ENCODE measurements at places on chromosomes 7 and 10.

DNA sequence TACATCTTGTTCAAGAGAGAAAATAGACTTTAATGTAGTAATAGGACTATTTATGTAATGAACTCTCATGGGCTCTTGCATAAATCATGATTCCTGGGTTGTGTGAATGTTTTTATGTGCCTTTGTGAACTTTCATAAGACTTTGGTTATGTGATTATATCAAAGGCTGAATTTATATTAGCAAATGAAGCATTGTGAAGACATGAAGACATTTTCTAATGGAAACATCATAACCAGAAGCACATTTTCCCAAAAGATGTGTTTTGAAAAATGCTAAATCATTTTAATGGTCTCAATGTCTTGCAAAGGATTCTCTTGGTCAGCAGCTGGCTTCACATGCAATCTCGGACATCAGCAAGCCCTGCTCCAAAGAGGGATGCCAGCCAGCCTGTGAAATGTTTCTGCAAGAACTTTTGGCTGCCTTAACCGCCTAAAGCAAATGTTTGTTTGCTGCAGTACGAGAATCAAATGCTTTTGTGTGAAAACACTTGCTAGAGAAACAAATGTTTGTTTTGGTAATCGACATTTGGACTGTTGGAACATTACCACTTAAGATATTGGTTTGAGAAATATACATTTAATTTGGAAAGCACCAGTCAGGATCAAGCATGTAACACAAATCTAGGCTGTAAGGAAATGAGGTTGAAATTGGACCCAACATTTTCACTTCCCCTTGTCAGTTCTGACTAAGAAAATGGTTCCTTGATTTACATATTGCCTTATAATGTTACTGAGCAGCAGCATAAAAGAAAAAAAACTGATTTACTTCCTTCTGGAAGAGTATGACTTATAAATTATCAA lies 102.1 kb downstream of the RTKN2 start:
- peak; percentile 72 for DNase-seq

- peak; percentile 89 for DNase-seq
Observed at GRCh38 chr7:123727071-123727837, 21.5 kb downstream of the WASL start.

GRCh38 chr10:12755075-12755474 lies 246.4 kb downstream of the CCDC3 start:
- DNase-seq, result no peak

GRCh38 chr10:4771554-4772201 lies 54.3 kb upstream of the AKR1E2 start:
- peak; percentile 66 for DNase-seq

GRCh38 chr7:65379318-65379717 lies 5.7 kb downstream of the ZNF92 start:
- peak; percentile 82 for DNase-seq

GRCh38 chr7:67791918-67792317 lies 795.3 kb downstream of the TYW1 start:
- no peak for DNase-seq

GRCh38 chr7:144439717-144440205 lies 36.3 kb upstream of the NOBOX start:
- DNase-seq, result no peak

- DNase-seq, result no peak
Observed at GRCh38 chr10:36946598-36946997, 178.8 kb upstream of the ANKRD30A start.

DNA sequence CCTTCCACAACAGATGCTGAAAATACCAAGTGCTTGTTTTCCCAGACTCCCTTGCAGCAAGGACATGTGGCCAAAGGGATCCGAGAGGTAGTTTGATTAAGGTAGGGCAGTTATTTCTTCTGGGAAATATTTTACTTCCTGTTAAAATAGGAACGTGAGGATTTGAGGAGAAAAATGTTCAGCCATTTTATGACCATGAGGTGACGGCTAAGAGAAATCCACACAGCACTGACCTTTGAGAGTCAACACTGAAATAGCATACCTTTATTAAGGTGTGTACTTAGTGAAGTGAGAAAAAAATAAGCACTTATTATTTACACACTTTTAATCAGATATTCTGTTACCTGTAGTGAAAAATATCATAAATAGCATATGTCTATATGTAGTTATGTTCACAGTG lies 133.9 kb downstream of the PPP1R3A start:
- DNase-seq, result no peak

- DNase-seq, result no peak
Observed at GRCh38 chr10:132383101-132383500, 13.9 kb upstream of the PWWP2B start.

DNA sequence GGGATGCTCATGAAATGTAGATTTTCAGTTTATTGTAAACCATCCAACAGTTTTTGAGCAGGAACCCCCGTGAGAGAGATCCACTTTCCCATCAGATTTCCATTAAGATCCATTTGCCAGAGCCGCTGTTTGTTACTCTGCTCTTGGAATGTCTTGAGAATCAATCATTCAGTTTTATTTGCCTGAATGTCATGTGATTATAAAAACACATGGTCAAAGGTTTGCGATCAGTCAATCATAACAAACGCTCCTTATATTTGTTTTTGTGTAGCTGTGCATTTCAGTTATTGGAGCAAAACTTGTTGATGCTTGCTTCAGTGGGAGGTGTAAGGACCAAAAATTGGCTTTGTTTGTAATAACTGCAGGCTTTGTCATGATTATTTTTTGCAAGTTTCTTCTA lies 155.8 kb upstream of the RHOBTB1 start:
- DNase-seq, result no peak

GRCh38 chr7:51789489-51789888 lies 472.9 kb upstream of the COBL start:
- no peak for DNase-seq

- no peak for DNase-seq
Observed at GRCh38 chr7:67950321-67951083, 953.9 kb downstream of the TYW1 start.

DNA sequence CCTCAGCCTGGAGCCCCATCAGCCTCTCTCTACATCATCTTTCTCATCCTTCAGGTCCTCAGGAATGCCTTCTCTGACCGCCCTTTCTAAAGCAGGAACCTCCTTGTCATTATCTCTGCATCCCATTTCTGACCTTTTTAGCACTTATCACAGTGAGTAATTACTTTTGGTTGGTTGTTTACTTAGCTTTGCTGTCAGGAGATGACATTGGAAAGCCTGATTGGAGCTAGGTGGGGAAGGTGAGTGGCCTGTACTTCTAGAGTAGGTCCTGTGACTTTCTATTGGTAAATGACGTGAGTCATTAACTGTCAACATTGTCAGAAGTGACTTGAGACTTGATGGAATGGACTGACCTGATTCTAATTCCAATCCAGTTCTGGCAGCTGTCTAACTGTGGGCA lies 9.3 kb upstream of the SLC25A13 start:
- no peak for DNase-seq

DNA sequence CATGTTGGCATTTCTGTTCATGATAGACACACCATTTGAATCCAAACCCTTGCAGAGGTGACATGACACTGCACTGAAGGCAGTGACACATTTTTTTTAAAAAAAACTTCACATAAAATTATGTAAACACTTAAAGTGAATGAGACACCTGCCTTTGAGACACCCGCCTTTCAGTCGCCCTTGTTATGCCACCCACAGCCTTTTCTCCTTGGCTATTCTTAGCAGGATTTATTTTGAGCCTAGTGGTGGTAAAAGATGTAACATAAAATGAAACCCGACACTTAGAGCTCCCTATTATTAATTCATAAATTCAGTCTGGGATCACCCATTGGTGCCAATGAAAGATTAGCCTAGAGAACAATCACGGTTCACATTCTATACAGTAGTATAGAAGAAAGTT lies 161.3 kb downstream of the DYNC1I1 start:
- DNase-seq, result no peak

GRCh38 chr7:45689797-45690761 lies 115.9 kb downstream of the ADCY1 start:
- DNase-seq, result no peak

DNA sequence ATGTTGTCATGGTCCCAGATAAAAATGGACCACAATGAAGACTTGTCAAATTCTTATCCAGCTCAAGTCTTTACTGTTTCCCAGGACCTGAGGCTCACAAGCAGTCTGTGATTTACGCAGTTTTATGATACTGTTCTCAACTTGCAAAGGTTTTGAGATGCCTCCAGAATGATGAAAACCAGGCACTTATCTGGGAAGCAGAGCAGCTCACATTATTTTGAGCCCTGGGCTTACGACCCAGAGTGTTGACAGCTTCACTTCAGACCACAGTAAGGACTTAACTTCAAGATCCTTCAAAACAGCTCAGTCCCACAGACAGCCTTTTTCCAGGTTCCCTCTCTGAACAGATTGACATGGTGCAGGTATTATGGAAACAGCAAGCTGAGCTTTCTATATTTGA lies 236.1 kb downstream of the RNLS start:
- DNase-seq, result peak; percentile 96

DNA sequence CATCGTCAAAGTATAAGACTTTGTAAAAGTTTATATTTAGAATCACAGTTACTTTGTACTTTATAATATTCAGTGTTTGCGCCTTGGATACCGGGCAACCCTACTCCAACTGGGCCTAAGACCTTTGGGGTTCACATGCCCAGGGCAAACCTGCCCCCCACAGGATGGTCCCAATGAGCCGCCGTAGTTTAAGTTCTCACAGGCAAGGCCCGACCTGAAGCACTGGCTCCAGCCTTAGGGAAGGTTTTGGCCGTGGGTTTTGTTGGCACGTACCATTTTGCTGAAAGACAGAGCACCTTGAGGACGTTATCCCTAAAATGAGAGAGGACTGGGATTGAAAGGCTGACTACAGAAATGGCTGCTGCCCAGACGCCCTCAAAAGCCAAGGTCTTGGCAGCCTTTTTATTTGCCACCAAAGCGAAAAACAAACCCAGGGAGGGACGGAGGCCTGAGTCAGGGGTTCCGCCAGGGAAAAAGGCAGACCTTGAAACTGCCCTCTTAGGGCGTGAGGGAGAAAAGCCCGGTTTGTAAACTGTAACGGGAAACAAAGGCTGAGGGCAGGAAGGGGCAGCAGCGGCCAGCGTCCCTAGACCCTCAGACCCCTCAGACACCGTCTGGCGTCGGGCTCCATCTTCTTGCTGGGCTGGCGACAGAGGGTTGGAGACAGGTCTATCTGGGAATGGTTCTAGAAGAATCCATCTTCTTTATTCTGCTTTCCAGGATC lies at the start of gene CCDC172:
Gene CCDC172, plus strand, starts transcription at position 222 of the 724 bp plus-strand sequence. CDS start 564 bp downstream, outside the sequence.
- no peak for DNase-seq

DNA sequence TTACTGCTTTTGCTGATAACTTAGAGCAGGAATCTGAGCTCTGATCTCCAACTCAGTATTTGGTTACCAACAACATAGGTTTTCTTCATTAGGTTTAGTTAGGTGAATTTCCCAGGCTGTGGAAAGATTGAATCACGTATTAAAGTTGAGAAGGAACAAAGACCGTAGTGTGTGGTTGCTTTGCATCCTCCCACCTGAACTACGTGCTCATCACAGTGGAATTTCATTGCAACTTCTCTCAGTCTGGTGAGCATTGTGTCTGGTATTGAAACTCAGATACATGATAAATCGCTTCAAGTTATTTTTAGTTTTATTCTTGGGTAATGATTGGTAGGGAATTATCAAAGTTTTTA lies 139.4 kb upstream of the AKR1E2 start:
- peak; percentile 96 for DNase-seq

- DNase-seq, result peak; percentile 43
Observed at GRCh38 chr10:103120977-103121735, 71.9 kb downstream of the NT5C2 start.

- DNase-seq, result peak; percentile 37
Observed at GRCh38 chr7:149753375-149754233, 19.8 kb downstream of the ZNF467 start.

DNA sequence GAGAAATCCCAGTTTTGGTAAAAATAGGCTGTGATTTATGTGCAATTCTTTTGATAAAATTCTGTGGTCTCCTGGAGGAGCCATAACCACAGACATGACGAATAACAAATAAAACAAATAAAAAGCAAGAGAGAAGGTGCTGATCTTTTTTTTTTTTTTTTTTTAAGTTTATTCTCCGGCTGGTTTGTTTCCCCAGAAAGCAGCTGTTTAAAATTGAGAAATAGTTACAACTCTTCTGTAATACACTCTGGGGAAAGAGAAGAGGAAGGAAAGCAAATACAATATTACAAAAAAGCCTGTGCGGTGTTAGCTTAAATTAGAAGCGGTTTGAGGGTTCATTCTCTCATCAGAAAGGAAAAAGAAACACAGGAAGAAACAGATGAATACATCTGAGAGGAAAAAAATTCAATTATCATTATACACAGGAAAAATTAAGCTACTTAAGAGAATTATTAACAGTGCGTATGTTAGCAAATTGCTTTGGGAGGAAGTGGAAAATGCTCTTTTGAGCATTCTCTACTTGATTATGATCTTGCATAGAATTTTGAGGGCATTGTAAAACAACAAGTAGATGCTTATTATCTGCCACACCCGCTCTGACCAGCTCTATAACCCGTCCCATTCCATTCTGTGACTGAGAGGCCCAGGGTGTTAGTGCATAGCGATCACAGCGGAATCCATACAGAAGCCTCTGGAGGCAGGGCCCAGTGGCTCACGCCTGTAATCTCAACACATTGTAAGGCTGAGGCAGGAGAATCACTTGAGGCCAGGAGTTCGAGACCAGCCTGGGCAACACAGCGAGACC lies 40.6 kb upstream of the WAC start:
- DNase-seq, result peak; percentile 2

DNA sequence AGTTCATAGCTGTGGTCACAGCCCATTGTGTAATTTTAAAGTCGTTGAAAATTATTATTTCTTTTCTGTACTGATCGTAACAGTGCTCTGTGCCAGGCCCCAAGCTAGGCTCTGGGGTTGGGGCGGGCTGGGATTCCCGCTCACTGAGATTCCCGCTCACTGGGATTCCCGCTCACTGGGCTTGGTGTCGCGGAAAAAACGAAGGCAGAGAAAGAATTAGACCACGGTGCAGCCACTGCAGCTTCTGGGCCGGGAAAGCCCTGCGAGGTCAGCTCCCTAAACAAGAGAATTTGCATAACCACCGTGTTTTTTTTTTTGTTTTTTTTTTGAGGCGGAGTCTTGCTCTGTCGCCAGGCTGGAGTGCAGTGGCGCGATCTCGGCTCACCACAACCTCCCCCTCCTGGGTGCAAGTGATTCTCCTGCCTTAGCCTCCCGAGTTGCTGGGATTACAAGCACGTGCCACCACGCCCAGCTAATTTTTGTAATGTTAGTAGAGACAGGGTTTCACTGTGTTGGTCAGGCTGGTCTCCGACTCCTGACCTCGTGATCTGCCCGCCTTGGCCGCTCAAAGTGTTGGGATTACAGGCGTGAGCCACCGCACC lies 31.2 kb downstream of the FOXK1 start:
- peak; percentile 73 for DNase-seq

Data from amniotic epithelial cell (primary cell).